ENCODE measurements at places on chromosomes 1 and 21.

- DNase-seq = no peak
These were observed 17.7 kb upstream of the KLHDC7A start for GRCh38 chr1:18463063-18463462.

GRCh38 chr1:212366901-212367300, 47.8 kb downstream of the PACC1 start:
- no peak for DNase-seq

- peak; percentile 76 for DNase-seq
These were observed 9.6 kb upstream of the TNFRSF25 start for GRCh38 chr1:6475381-6476133.

GRCh38 chr1:218568962-218569550, 223.9 kb downstream of the TGFB2 start:
- DNase-seq = no peak

DNA sequence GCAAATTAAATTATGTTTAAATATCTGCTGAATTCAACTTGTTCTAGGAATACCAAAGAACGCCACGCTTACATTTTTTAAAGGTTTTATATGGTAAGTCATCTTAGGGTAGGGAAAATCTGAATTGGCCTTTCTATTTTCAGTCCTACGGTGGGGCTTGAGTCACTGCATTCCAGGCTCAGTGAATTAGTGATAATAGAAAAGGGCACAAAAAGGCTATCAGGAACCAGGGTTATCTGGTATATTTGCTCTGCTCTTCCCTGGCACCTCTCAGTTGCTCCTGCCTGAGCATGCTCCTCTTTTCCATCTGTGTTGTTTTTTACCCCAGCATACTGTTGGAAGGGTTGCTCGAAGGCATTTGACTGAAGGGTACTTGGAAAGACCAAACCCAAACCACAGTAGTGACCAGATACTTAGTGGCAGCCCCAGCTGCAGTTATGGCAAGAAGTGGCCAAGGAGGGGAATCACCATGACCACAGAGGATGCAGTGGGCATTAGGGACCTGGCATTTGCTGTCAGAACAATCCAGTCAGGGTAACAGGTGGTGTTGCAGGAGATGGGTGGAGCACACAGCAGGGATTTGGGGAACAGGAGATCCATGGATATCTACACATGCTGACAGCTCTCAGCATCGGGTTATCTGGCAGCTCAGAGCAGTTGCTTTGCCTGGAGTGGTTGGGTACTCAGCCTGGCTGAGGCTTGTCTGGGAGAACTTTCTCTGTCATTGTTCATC, 2.3 kb downstream of the OVAAL start:
- no peak for DNase-seq

GRCh38 chr1:150234566-150235293, 1.2 kb downstream of the ANP32E start:
- DNase-seq = peak; percentile 84

DNA sequence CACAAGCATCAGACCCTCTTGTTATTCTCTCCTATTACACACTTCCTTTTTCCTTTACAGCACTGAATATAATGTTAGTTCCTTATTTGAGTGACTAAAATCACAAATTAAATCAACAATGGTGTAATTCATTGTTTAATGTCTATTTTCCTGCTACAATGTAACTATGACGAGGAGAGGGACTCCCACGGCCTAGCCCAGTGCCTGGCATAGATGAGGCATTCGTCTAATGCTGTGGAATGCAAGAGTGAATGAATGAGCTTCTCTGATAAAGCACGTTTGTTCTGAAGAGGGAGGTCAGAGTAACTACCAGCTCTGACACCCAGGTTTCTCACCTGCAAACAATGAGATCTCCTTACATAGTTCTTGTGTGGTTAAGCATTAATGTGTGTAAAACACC, 479.4 kb downstream of the OMA1 start:
- no peak for DNase-seq
